ENCODE measurements at places on chromosomes 5 and 9.

DNA sequence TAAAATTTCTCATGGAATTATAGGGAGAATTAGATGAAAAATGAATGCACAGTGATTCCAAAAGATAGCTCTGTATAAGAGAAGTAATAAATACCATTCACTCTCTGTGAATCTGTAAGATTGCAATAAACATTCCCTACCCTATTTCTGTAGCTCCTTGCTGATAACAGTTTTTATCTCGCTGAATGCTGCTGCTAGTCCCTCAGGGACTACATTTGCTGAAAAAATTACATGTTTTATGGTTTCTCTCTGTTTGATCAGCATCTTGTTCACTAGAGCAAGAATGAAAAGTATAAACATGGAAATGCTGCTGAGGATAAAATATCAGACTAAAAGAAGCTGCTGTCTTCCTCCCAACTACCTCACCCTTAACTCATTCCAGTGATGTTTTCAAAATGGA is 44.3 kb upstream of the TYRP1 start:
- DNase-seq: no peak

- DNase-seq: peak; percentile 85
Observed at GRCh38 chr9:34158362-34158869, 20.4 kb upstream of the UBAP1 start.

GRCh38 chr9:73231203-73231602 is 79.5 kb downstream of the ANXA1 start:
- no peak for DNase-seq

GRCh38 chr5:115360046-115360685 is 63.7 kb upstream of the CCDC112 start:
- no peak for DNase-seq

Measured in fibroblast of upper back skin (primary cell).